HT1080 (cell line): ENCODE measurements at places on chromosomes 4 and X. TPM values are rescaled to one million over a fixed set of nuclear protein-coding genes. Genes with fewer than 3 reads are reported as not detected.
A peak's percentile ranks its signal among the peaks of the same experiment; 100 is the strongest.

The BTK gene
- not detected in 2 replicates for total RNA-seq

The KIAA1210 gene
- not detected in 2 replicates for total RNA-seq

The MAGEH1 gene
- total RNA-seq = 7.9 and 10.5 TPM in 2 replicates

The MAGEB17 gene
- not detected in 2 replicates for total RNA-seq

The PCDH18 gene
- total RNA-seq = 1.2 and 1.3 TPM in 2 replicates

The PPP1R2C gene
- not detected in 2 replicates for total RNA-seq

The SERPINA7 gene
- total RNA-seq = not detected in 2 replicates

The WDFY3 gene
- 14.2 and 24.3 TPM in 2 replicates for total RNA-seq

The REELD1 gene
- not detected in 2 replicates for total RNA-seq

The RHOXF2 gene
- total RNA-seq = not detected in 2 replicates

The TEX13B gene
- 0.08 TPM in 1 of 2 replicates, not detected in the other for total RNA-seq

The TCEAL5 gene
- not detected in 2 replicates for total RNA-seq

The POF1B gene
- total RNA-seq = 0.14 TPM in 1 of 2 replicates, not detected in the other

GRCh38 chr4:184262901-184263300, 45.2 kb upstream of the ENPP6 start:
- DNase-seq = peak; percentile 49

DNA sequence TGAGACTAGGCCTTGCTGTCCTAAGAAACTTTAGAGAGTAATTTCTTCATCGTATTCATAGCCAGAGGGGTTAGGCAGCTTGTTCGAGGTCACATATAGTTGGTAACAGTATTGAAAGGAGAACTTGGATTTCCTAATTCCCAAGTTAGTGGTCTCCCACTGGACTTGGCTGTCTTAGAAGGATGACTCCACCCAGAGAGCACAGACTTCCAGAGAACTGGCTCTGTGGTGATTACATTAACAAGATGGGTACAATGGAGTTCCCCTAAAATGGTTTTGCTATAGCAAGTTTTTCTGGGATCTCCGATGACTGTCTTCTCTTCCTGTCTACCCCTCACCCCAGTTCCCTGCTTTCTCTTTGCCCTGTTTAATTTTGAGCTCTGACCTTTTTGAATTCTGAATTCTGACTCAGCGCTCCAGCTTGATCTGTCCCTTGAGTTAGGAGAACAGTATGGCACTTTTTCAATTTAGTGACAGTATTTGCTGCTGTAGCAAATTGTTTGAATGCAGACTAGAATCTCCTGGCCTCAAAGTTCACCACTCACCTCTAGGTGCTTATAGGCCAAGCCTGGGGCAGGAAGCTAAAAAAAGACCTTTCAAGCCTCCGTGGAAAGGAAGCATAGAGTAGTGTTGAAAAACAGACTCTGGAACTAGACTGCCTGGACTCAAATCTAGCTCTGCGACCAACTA, 6.9 kb downstream of the MSN start:
- DNase-seq = peak; percentile 38

DNA sequence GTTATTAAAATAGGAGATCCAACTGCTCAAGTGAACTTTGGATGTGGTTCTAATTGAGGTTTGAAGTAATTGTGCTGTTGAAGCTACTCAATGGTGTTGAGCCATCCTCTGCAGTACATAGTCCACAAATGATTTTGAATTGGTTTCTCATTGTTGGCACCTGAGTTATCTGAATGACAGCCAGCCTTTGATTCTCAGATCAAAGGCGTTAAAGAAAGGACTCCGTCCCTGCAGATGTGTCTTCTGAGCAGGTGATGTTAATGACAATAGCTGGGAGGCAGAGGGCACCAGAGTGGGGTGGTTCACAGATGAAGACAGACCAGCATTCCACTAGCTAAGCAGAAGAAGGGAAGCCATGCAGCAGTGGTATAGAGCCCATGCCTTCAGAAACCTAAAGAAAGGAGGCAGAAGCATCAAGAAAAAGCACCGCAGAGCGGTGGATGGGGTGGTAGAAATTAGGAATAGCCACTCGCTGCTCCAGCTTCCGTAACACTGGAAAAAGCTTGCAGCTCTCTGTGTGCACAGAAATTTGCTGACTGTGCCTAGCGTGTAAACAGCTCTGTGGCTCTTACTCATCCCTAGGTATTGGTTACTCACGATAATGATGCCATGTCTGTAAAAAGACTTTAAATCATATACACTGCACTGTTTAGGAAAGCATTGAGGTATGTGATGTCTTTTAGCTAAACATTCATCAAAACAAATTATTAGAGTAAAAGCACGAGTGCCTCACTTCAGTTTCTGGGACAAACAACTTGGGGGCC, 79.2 kb upstream of the CLCN4 start:
- no peak for DNase-seq

DNA sequence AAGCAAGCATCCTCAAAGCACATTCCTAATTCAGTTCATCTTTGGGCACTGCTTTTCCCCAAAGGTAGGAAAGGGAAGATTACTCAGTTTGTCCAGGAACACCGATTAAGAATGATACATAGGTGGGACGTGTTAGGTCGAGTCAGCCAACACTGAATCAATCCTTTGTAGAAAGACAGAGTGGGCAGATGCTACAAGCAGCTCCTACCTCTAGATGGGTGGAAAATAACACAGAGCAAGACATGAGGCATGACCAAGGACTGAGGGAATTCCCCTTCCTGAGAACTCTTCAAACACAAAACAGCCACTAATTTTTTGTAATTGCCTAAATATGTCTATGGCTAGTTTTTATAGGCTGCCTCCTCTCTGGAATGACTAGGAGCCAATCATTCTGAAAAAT, 331.7 kb downstream of the HNRNPD start:
- no peak for DNase-seq

DNA sequence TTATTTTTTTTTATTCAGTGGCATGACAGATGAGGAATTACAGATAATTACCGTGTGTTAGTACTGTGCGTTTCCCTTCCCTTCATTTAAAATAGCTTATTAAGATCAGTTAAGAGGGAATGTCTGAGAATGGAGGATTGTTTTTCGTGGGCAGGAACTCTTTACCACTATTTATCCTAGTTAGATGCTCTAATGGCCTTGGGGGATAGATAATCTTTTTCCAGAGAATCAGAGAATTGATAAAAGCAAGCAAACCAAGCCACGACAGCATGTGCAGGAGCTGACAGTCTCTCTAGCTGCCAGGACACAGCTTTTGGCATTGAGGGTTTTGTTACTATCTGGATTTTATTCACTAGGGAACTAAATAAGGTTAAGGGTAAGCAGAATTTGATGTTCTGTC, 128.7 kb downstream of the DCLK2 start:
- no peak for DNase-seq

GRCh38 chrX:140274811-140275525, 229.9 kb downstream of the SOX3 start:
- peak; percentile 85 for DNase-seq

GRCh38 chr4:168021666-168022065, 70.7 kb upstream of the ANXA10 start:
- no peak for DNase-seq

DNA sequence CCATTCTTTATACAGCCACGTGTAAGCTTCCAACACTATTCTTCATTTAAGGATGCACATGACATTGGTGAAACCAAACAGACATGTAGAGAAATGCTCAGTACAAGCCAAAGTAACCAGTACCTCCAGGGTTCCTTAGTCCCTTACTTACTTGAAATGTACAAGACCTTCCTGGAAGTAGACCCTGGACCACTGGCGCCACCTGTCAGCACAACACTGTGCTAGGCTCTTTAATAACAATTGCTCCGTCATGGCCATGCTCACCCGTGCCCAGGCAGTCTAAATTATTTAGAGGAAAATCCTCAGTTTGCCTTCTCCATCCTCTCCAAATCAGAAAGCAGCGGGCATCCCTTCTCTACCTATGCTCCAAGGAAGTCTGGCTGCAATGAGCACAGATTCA, 52.7 kb downstream of the ADGRA3 start:
- DNase-seq = no peak

- DNase-seq = no peak
These were observed 8.0 kb downstream of the KLF3 start for GRCh38 chr4:38672074-38672396.

DNA sequence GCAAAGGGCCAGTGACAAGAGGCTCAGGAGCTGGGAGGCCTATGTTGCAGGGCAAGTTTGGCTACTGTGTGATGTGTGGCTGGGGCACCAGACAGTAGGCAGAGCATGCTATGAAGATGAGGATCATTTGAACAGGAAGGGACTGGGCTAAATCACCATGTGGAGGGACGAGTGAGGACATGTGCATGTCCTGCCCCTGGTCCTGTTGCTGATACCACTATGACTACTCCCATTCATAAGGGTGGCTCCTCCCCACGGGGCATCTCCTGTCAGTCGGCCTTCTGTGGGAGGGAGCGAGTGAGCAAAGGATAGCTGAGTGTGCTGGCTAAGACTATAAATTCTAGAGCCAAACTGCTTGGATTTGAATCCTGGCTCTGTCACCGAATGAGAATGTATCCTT, 139.2 kb downstream of the TMEM164 start:
- no peak for DNase-seq

- no peak for DNase-seq
These were observed 41.2 kb upstream of the C4orf50 start for GRCh38 chr4:6059375-6059805.

DNA sequence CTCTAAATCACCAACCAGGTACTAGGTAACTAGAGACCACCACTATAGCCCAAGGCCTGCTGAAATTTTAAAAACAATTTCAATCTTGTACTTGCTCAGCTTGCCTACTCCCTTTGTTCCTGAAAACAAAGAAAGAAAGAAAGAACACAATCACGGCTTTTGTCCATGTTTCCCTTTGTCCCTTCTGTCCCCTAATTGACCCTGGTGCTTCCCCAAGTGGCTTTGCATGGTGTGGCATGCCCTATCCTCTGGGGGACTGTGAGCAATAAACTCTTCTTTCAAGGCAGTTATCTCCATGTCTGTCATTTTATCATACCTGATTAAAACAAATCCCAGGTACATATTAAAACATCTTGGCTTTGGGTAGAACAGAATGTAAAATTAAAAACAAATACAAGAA, 94.8 kb downstream of the ARSJ start:
- DNase-seq = no peak

DNA sequence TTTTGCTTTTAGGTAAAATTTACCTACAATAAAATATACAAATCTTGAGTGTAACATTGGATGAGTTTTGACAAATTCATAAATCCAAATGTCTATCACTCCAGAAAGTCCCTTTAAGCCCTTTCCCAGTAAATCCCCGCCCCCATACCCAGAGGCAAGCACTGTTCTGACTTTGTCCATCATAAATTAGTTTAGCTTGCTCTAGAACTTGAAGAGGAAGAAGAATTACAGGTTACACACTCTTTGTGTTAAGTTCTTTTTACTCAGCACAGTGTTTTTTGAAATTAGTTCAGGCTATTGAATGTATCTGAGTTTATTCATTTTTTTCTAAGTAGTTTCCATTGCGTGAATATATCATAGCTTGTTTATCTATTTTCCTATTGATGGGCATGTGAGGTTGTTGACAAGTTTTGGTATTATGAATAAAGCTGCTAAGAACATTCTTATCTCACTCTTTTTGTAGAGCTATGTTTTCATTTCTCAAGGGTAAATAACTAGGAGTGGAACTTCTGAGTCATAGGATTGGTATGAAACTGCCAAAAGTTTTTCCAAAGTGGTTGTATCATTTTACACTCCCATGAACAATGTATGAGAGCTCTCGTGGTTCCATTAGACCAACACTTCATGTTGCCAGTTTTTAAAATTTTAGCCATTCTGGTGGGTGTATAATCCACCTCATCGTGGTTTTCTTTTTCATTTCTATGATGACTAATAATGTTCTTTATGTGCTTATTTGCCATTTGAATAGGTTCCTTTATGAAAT, 22.4 kb upstream of the HPSE start:
- peak; percentile 91 for DNase-seq

DNA sequence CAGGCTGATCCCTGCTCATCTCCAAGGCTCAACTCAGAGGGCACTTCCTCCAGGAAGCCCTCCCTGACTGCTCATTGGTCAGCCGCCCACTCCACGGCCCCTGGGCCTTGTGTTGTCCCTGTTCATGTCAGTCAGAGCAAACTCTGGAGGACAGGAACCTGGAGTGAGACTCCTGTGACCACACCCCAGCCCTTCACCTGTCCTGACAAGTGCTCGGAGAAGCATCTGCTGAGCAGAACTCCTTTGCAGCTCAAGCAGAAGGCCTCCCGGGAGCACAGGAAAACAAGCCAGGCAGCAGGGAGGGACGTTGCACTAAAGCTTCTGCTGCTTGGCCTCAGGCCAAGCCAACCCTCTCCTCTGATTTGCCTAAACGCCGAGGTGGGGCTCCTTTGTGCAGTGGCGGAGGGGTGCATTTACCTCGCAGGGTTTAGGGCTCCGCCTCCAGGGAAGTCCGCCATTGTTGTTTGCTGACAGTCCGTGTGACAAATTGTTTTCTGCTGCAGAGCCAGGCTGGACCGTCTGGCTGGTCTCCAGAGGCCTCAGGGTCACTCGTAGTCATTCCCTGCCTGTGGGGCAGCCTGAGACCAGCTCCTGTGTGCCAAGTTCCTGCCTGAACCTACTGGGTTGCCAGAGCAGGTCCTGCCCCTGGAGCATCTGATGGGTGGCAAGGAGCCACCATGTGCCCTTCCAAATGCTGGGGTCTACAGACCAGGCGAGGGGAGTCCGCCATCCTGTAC, 61.8 kb downstream of the C4orf50 start:
- no peak for DNase-seq

GRCh38 chr4:8648816-8649630, 56.5 kb downstream of the CPZ start:
- DNase-seq = no peak

DNA sequence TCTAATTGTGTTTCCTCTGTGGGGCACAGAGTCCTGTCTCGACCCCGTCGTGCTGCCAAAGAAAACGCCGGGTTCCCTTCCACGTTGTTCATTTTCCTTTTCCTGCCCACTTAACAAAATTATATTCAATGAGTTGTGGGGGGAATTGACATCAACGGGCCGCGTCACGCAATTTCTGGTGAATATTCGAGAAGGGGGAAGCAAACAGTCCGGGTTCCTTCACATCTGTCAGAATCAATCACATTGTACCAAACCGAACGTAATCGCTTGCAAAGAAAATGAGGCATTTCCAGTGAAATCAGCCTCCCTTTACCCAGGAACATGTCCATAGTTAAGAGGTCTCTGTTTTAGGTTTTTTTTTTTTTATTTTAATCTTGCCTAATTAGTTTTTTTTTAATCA, 243.5 kb downstream of the SHOX start:
- DNase-seq = no peak

- peak; percentile 44 for DNase-seq
These were observed 26.9 kb upstream of the GJB1 start for GRCh38 chrX:71195964-71196649.

- no peak for DNase-seq
These were observed 63.3 kb upstream of the PRPS1 start for GRCh38 chrX:107565015-107565414.

DNA sequence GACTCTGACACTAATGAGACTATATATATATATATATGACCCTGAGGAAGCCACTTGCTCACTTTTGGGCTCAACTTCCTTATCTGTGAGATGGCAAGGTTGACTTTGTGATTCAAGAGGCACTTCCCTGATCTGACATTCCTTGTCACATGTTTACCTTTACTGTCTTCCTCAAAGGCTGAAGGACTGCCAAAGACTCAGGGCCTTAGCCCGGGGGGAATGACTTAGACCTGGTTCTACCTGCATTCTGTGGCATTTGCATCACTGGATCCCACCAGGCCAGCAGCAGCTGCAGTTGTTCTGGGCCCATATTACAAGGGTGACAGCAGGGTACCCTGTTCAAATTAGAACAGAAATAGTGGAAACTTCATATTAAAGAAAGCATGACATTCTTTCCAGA, 3.1 kb upstream of the HS6ST2 start:
- no peak for DNase-seq

GRCh38 chr4:95124906-95125504, 367.2 kb downstream of the BMPR1B start:
- peak; percentile 48 for DNase-seq

GRCh38 chr4:168619266-168619631, 122.4 kb downstream of the PALLD start:
- DNase-seq = peak; percentile 32

GRCh38 chr4:11424000-11424399, 4.7 kb downstream of the HS3ST1 start:
- peak; percentile 27 for DNase-seq
